ENCODE measurements at places on chromosomes 1 and 21. TPM values are rescaled to one million over a fixed set of nuclear protein-coding genes. Genes with fewer than 3 reads are reported as not detected.

The CYP4X1 gene
- total RNA-seq: 5.1 TPM

The ST6GALNAC5 gene
- total RNA-seq: 1.1 TPM

The ADAMTS5 gene
- total RNA-seq: 2.1 TPM

The KRTAP19-5 gene
- total RNA-seq: not detected

The ELF3 gene
- total RNA-seq: 0.29 TPM

Measured in right cardiac atrium (tissue), 5 donors.